Aorta (tissue), 5 donors: ENCODE measurements at places on chromosomes 2 and 18. TPM values are rescaled to one million over a fixed set of nuclear protein-coding genes. Genes with fewer than 3 reads are reported as not detected.

MEIS1 gene
- 35.4 TPM for total RNA-seq

FTCDNL1 gene
- total RNA-seq: 1.7 TPM

ASIC4 gene
- total RNA-seq: 0.29 TPM

LHCGR gene
- 0.42 TPM for total RNA-seq

- no peak for DNase-seq
Measured at GRCh38 chr2:133523406-133523805, 44.9 kb downstream of the NCKAP5 start.

- no peak for DNase-seq
Measured at GRCh38 chr2:29612568-29612967, 308.8 kb downstream of the ALK start.

DNA sequence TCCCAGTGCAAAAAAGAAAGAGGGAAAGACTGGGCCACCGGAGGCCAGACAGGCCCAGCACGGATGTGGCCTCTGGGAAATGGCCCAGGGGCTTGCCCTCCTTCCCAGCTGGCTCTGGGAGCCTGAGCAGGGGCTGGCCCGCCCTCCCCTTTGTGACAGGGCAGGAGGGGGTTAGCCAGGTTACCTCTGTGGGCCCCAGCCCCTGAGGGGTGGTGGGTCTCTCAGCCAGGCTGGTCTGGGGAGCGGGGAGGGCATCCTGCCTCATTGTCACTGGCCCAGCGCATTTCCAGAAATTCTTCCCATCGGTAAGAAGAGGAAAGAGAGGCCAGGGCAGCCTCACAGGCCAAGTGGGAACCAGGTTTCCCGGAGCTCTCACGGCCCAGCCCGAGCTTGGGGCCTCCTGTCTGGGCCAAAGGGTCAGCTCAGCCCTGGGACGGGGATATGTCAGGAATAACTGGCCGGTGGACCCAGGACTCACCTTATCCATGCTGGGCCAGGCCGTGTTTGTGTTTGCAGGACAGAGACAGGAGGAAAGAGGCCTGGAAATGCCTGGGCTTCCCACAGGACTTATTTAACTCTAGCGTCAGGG, 182.2 kb downstream of the ZFP36L2 start:
- no peak for DNase-seq

DNA sequence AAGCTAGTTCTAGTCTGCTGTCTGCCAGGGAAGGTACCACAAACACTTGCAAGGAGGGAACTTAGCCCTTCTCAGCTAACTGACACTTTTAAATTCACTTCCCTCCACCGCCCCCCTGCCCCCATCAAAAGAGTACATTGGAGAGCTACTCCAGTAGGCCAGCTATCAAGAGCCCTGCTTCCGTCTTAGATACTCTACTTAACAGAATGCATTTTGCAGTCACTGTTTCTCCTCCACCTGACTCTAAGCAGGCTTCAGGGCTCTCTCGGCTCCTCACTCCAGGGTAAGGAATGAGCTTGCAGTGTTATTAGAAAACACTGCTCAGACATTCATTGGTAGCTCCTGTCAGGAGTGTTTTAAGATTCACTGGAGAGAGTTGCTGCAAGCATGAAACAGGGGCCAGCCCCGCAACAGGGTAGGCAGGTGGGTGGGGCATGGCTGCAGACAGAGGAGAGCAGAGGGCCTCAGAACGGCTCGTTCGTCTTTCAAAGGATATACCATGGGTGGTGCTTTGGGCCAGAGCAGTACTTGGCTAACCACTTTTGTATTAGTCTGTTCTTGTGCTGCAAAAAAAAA, 35.3 kb upstream of the PDCL3 start:
- DNase-seq: no peak

GRCh38 chr2:126642031-126642430, 13.9 kb upstream of the GYPC start:
- DNase-seq: no peak

DNA sequence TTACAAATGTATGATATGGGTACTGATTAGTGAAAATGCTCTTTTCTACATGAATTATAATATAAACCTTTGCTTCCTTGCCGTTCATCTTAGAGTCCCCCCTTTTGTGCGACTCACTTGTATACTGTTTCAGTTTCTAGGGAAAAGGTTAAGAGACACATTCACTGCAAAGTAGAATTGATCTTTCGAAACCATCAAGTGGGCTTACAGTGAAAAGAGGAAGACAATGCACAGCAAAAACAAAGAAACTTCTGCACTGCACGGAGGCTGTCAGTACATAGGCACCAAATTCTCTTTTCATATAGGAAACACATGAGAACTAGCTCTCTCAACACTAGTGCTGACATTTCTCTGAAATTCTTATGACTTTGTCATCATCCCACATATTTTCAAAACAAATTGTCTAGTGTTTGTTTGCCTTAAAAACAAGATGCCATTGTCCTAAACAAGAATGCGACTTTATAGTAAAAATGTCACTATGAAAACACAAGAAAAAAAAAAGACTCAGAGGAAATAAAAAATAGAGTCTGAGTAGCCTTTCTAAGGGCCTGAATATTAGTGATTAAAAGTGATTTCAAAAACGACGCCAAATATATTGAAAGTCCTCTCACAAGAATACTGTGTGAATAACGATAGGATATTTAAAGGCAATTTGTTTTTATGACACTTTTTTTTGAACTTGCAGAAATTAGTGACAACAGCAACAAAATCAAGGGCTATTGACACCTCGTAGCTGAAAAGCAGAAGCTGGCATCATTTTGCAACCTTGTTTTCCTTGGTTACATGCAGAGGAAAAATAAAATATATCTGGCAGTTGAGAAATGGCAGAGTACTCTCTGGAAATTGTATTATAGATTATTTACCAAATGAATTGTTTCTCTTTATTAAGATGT, 827.0 kb downstream of the BCL11A start:
- DNase-seq: no peak
